GOT3 (cell line): ENCODE measurements at places on chromosomes 7 and 10.

GRCh38 chr7:44853391-44853790 is 5.5 kb upstream of the H2AZ2 start:
- no peak for DNase-seq

DNA sequence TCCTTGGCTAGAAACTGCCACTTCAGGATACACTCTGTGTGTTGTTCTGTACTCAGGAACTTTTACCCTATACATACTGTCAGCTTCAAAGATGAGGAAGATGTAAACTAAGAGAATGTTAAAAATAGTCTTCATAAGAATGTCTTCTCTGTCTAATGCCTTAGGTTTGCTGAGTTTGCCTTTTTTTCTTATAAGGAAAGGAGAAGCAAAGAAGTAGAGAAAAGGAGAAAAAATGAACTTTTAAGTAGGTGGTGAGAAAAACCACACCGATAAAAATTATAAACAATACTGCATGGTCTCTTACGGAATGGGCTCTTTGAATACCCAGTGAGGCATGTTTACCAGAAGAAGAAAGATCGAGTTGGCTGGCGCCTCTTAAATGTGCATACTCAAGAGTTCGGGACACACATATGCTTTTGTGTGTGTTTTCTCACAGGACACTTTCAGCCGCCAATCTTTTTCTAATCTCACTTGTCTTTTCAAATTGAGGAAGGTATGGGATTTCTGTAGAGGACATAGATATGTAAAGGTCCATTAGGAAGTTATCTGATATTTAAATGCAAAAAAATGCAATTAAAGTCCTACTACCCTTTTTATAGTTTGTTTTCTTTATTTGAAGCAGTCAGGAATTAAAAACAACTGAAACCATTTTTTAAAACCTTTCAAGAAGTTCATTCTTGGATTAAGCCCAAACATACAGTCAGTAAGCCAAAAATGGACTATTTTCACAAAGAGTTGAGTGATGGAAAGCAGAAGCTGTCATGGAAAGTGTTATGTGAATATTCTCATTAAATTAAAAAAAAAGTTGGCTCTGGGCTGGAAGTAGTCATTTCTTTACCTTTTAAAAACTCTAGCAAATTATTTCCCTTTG is 100.6 kb upstream of the MDFIC start:
- no peak for DNase-seq

DNA sequence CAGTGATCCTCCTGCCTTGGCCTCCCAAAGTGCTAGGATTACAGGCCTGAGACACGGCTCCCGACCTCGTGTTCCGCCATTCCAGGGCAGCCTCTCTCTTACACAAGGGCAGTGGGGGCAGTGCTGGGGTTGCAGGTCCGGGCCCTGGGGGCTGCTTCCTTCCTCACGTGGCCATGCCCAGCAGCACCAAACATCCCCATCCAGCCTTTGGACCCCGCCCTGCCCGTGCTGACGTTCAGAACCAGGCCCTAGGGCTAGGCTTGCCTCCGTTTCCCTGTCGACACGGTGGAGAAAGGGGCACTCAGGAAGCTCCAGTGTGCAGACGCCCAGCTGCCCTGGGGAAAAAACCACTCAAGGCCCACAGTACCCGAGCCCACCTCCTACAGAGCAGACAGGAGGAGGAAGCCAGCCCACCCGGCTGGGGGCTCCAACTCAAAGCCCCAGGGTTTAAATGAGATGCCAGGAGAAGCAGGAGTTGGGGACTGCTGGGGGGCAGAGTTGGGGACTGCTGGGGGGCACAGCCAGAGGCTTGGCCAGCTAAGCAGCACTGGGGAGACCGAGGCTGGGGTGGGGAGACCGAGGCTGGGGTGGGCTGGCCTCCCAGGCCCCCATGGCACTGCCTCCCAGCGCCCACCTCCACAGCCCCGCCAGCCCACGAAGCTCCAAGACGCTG is 35.9 kb downstream of the ADAP1 start:
- no peak for DNase-seq

GRCh38 chr10:329361-330099 is 194.3 kb downstream of the ZMYND11 start:
- peak; percentile 44 for DNase-seq

DNA sequence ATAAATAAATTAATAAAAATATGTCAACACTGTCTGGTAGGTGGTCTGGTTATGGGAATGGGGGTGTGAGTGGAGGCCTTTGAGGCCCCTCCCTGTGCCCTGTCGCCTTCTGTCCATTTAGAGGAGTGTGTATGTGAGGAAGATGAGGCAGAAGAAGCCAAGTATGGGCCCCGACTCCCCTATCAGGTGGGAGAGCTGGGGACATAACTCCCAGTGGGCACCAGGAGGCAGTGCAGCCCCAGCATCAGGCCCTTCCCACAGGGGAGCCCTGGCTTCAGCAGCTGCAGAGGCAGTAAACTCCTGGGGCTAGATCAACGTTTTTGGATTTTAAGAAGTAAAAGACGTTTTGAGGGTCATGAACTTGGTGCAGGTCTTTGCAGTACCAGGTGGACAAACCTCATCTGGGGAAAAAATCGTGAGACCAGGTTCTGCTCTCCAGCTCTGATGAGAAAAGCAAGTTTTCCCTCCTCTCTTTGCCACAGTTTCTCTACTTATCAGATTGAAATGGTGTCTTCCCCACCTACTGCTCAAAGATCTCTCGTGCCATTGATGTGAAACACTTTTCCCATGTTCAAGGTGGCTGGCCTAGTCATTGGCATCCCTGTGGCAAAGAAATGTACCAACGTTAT is 167.8 kb upstream of the EEPD1 start:
- peak; percentile 29 for DNase-seq

DNA sequence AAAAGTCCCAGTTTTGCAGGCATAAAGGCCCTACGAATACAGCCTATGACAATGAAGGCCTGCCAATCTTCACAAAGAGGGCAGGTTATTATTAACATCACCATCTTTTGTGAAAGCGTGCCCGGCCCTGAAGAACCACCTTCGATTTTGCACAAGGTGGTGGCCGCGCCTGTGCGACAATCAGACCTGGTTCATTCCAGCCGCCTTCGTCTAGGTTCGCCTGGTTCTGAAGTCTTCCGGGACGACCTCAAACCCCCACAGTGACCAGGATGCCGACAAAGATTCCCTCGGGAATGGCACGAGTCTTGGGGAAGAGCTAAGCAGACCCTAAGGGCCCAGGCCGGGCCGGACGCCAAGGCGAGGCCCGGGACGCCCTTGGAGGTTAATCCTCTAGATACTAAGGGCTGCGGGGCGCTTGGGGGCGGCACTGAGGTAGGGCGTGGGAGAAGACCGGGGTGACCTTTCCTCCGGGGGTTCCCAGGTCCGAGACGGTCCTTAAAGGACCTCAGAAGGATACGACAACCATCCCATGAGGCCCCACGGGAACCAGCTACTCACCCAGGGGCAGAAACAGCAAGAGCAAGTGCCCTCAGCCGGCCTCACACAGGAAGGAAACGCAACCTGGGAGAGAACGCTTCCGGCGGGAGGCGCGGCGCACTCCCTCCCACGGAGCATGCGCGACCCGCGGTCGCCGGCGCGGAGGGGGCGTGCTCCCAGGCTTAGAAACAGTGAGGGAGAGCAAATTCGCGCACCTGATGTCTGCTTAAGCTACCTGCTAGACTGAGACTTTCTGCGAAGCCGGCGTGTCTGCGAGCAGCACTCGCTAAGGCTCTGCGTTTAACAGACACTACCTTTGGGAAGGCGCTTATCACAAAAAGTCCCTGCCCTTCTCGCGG is at the start of gene ATAD1:
TSS of gene ATAD1 (minus strand) at position 618 of the 896 bp plus-strand sequence. CDS start 3,627 bp downstream, outside the sequence.
- DNase-seq = peak; percentile 50

- DNase-seq = no peak
Observed at GRCh38 chr7:38819463-38819862, 89.5 kb downstream of the VPS41 start.
